AG04450 (cell line): ENCODE measurements at places on chromosomes 7 and 10.

- DNase-seq = no peak
Observed at GRCh38 chr7:102061981-102062390, 224.7 kb upstream of the SH2B2 start.

DNA sequence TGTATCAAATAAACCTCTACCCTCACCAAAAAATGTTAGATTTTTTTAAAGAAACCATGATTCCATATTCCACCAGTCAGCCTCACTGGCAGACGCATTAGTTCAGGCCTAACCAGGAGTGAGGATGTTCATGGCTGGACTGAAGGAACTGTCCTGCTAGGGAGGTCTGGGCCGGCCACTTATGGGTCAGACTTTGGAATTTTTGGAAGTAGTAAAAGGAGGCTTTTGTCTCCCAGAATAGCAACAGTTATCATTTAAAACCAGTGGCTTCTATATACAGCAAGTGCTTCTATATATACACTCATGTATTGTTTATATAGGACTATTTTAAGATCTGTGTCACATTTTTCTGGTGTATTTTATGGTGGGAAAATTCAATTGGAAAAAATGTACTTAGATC is 120.5 kb downstream of the CNNM2 start:
- DNase-seq = no peak

DNA sequence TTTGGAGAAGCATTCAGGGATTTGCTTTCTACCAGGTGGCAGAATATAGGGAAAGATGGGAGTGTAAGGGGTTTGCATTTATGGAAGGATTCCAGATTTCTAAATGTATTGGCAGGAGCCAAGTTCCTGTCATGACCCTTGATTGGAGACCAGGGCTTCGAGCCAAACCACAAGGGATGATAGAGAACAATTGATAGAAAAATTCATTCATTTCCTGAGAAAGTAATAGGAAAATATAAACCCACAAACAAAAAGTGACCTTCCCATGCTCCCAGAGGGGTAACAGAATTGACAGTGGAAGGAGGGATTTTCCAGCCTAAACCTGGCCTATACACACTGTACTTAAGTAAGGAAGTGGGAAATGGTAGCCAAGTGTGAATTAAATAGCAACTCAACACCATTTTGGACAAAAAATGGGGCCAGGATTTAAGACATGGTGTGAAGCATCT is 22.4 kb upstream of the IFIT2 start:
- DNase-seq = no peak

DNA sequence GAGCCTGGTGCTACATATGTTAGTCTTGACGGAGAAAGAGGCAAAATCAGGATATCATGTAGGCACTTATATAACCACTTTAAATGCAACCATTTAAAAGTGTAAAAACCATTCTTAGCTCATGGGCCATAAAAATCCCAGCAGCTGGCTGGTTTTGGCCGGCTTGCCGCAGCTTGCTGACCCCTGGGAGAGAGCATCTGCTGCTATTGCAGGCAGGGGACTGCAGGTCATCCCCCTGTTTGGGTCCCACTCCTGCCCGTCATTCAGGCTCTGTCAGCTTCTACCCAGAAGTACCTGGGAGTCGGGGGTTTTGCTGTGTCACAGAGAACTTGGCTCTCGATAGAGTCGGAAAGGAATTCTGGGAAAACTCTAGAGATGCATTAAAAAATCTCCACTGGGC is 187.4 kb downstream of the CUX1 start:
- no peak for DNase-seq

- DNase-seq = no peak
Observed at GRCh38 chr10:36888925-36889573, 236.3 kb upstream of the ANKRD30A start.

DNA sequence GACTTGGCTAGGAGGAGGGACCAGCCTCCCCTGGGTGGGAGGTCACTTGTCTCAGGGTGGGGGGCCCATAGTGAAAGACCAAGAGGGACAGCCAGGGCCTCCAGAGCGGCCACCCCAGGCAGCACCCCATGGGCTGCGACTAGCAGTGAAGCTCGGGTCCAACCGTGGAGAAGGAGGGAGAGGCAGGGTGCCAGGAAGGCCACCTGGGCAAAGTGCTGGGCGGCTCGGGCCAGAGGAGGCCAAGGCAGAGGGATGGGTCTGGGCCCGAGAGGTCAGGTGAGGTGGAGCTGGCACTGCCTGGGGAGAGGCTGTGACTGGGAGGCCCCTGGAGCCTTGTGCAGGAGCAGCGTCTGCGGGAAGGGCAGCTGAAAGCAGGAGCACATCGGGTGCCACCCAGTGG is 41.8 kb downstream of the CLRN3 start:
- no peak for DNase-seq

DNA sequence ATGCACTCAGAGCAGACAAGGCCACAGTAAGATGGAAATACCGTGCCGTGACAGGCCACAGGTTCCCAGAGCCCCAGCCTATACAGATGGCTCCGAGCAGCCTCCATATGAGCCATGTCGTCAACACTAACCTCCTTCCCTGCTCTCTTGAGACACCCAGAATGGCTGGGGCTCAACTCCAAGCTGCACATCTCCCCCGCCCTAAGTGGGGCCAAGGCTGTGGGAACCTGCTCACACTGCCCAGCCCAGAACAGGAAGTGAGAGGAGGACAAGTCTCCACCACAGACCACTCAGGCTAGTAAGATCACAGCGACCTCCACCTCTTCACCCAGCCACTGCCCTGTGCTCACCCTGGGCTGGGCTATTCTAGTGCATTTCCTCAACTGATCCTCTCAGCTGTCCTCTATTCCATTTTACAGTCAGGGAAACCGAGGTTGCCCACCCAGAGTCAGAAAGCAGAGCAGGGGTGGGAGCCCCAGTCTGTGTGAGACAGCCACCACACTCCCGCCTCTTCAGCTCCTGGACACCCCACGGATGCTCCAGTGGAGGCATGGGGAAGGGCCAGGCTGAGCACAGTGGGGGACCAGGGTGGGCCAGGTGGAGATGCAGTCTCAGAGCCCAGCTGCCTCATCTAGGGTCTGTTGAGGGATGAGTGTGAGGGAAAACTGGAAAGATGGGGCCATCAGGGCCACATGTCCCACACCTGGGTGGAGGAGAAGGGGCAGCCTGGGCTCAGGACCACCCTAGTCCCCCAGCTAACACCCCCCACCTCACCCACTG is 11.6 kb downstream of the GRID1 start:
- no peak for DNase-seq

DNA sequence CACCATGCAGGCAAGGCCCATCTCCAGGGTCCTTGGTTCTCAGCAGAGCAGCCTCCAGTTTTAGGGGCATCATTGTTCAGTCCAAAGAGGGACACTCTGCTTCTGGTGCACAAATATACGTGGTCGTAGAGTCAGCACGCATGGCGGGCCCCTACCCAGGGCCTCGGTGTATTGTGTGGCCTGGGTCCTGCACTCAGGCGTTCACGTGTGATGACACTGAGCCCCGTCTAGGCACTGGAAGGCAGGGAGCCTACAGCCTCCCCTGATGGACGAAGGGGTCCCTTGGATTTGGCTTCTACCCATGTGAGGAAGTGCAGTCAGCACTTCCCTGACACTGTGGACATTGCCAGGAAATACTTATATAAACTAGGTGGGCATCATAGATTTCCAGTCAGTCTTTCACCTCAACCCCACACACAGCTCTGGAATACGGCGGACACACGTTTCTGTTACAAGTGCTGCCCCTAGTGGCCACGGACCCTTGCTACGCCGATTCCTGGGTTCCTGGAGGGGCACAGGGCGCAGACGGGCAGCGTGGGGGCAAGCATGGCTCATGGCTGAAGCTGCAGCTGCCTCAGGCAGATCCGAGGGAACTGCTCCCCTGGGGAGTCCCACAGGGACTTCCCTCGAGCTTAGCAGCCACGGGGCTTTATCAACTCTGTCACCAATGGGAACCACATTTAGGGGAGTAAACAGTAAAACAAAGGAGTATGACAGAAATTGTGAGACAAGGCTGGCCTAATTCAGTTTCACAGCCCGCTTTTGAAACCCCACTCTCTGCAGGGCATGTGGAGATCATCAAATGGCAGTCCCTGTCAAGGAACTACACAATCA is 25.4 kb downstream of the AIFM2 start:
- no peak for DNase-seq

- no peak for DNase-seq
Observed at GRCh38 chr7:142894112-142894984, 8.8 kb upstream of the TRPV6 start.

DNA sequence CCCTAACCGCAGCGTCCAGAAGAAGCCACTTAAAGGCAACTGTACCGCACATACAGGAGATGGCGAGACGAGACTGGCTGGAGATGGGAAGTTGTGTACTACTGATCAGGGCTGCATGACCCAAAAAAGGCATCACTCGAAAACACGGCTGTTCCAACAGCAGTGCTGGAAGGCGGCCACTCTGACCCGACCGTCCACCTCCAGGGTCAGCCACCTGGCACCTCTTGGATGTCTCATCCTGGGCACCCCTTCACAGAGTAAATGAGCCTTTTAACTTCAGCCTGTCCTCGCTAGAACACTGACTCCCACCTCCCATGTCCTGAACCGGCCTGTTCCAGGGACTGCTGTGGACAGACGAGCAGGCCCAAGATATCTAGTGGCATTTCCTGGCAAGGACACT is 180.7 kb downstream of the DIP2C start:
- no peak for DNase-seq

DNA sequence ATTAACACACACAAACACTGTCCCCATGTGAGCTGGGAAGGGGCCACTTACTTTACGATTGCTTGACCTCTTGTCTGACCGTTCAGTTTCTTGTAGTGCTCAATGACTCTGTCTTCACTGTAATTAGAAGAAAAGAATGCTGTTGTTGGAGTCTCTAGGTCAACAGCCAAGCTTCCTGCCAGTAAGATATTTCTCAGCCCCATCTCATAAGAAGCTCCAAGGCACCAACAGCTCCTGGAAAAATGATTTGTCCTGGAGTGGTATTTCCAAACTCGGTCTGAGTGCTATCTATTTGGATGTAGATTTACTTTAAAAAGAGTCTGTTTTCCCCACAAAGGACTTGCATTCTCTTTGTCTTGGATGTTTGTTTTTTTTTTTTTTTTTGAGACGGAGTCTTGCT is 153.7 kb downstream of the PRPF18 start:
- DNase-seq = no peak

DNA sequence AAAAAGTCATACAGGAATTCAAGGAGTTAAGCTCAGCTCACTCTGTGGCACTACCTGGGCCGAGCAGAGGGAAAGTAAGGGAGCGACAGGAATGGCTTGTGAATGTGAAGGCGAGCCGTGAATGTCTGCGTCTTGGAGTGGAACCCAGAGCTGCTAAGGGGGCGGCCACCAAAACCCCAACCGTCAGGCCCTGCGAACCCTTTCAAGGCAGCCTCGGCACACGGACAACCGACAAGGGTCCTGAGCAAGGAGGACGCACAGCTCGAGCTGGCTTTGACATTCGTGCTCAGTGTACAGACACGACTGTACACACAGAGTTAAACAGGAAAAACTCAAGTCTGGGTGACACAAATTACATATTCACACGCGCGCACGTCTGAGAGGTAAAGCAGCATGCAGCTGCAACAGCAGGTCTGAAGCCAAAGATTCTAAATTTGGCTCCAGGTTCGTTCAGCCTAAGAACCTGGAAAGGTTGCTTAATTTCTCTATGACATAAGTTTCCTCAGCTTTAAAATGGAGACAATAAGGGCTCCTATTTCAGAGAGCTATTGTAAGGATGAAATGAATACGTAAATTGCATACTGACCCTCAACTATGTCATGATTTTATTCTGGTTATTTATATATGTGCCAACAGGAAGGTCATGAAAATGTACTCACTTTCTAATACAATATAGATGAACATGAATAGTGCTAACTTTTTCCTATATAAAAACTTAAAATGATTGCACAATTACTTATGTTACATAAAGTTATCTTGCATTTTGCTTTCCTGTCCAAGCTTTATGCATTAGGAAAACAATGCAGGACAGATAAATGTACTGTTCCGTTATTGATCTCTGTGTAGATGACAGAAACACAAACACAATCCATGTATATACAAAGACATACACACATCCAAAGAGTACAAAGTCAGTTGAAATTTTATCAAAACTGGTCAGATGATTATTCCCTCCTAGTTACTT is 192.9 kb downstream of the ZMYND11 start:
- DNase-seq = no peak

DNA sequence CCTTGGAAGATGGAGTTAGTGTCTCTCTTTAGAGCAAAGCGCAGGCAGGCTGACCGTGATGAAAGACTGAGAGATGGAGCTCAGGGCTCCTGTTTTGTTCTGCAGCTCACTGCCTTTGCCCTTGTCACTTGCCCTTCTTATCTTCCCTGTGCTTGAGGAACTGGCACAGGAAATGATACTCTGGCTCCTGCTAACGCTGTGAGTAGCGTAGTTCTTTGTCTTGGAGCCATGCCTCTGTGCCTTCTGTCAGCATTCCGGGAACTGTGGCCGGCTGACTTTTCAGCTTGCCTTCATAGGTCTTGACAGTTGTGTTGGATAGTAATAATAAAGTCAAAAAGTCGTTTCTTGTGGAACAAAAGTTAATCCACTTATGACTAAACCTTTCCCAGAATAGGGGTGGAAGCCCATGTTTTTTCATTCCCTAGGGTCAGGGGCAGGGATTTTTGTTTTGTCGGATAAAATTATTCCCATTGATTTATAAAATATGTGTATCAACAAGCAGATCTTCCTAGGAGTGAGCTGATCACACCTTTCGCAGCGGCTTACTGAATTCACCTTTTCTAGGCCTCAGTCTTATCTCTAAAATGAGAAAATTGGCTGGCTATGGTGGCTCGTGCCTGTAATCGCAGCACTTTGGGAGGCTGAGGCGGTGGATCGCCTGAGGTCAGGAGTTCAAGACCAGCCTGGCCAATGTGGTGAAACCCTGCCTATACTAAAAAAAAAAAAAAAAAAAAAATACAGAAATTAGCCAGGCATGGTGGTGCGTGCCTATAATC is 16.6 kb upstream of the TMEM236 start:
- no peak for DNase-seq

GRCh38 chr10:62817766-62818425 is 1.7 kb upstream of the EGR2 start:
- DNase-seq = no peak
